Cerebellum (tissue), 4 donors: ENCODE measurements at places on chromosomes 3 and 15. TPM values are rescaled to one million over a fixed set of nuclear protein-coding genes. Genes with fewer than 3 reads are reported as not detected.

The QARS1 gene
- 150 TPM for total RNA-seq

The GABRG3 gene
- 14.0 TPM for total RNA-seq

The PTH1R gene
- total RNA-seq = 4.4 TPM

The CIDEC gene
- not detected for total RNA-seq

The ERICH6 gene
- total RNA-seq = 0.27 TPM

The TLE3 gene
- total RNA-seq = 59.3 TPM

The RTP1 gene
- total RNA-seq = 0.27 TPM

The HIGD2B gene
- not detected for total RNA-seq

The SSUH2 gene
- 0.91 TPM for total RNA-seq

The CYP8B1 gene
- total RNA-seq = not detected

The SNX33 gene
- total RNA-seq = 4.3 TPM

The GAP43 gene
- 125 TPM for total RNA-seq

The CAMKV gene
- total RNA-seq = 25.9 TPM
